Sigmoid colon (tissue), 7 donors: ENCODE measurements at places on chromosomes 16 and 17. TPM values are rescaled to one million over a fixed set of nuclear protein-coding genes. Genes with fewer than 3 reads are reported as not detected.

The CES3 gene
- polyA plus RNA-seq = 10.8 TPM

The HEATR9 gene
- not detected for polyA plus RNA-seq

The LLGL2 gene
- polyA plus RNA-seq = 197 TPM

The KRT31 gene
- polyA plus RNA-seq = not detected

The UMOD gene
- not detected for polyA plus RNA-seq

DNA sequence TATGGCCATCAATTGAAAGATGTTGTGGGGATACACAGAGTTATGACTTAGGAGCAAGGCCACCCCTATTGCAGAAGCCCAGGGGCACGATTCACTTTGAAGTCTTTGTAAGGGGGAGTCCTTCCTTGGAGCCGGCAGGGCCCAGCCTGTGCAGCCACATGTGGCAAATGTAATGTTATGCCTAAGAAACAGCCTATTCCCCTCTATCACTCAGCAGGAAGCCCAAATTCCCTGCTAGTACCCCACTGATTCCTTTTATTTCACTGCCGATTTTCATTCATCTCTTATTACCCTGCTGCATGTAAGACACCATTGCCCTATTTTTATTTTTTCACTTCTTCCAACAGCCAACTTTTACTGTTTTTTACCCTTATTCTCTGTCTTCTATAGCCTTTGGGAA lies 233.2 kb downstream of the PMP22 start:
- H3K27me3 ChIP-seq = no peaks in the 10 kb centered on the region
- H3K4me1 ChIP-seq = no peaks in the 10 kb centered on the region
- no peaks in the 10 kb centered on the region for H3K36me3 ChIP-seq
- no peak overlapping the region for H3K27ac ChIP-seq
- no peak for DNase-seq

DNA sequence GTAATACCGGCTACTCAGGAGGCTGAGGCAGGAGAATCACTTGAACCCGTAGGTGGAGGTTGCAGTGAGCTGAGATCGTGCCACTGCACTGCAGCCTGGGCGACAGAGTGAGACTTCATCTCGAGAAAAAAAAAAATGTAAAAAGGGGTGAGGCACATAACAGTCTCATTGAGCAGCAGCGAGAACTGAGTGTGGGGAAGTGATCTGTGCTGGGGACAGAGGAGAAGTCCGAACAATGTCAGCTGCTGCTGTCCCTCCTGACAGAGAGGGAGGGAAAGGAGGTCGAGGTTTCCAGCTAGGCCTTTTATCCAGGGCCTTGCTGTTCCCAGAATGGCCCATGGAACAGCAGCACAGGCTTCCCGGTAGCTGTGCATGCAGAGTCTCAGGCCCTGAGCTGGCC lies 14.0 kb downstream of the C16orf74 start:
- no peak overlapping the region for H3K4me3 ChIP-seq
- no peak overlapping the region for H3K27ac ChIP-seq

- peaks cover 9% of the 10 kb centered on the region for H3K4me1 ChIP-seq
- no peak overlapping the region for H3K27ac ChIP-seq
- no peaks in the 10 kb centered on the region for H3K27me3 ChIP-seq
- H3K36me3 ChIP-seq = no peaks in the 10 kb centered on the region
- no peak overlapping the region for H3K4me3 ChIP-seq
- DNase-seq = no peak
Measured at GRCh38 chr16:12159028-12159427, 182.5 kb downstream of the SNX29 start.

DNA sequence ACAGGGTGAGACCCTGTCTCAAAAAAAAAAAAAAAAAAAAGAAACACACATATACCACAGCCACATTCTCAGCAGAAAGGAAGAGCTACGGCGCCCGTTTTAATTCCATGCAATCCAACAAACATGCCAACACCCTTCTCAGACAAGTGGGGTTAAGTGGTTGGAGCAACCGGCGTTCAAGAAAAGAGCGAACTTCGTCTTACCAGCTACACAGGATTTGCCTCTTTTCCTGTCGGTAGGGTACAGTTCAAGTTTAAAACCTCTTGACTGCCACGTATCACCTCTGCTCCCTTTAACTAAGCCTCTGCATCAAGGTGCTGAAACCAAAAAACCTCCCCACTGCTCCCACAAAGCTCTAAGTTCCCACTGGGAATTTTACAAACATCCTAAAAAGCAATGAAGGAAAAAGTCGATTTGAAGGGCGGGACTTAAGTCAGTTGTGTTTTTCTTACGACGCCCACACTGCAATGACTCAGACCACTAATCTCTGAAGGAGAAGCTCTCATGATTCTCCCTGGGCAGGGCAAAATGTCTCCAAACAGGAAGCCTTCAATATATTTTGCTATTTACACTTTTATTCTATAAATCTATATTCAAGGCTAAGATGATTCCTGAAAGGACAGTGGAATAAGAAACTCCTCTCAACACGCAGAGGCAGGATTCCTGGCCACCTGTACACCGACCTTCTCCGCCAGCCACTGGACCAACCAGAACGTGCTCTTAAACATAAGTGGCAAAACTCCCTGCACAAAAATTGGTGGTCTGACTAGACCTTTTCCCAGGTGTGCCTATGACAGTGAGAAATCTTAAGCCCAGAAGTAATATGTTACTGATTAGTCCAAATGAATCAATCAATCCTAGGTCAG lies 18.8 kb downstream of the SRP68 start:
- no peaks in the 10 kb centered on the region for H3K27me3 ChIP-seq
- H3K27ac ChIP-seq = peak overlapping the region; percentile 10
- H3K4me1 ChIP-seq = peaks cover 34% of the 10 kb centered on the region
- H3K36me3 ChIP-seq = peaks cover 93% of the 10 kb centered on the region

GRCh38 chr16:76816475-76816874 lies 374.5 kb upstream of the MON1B start:
- no peaks in the 10 kb centered on the region for H3K4me1 ChIP-seq
- no peaks in the 10 kb centered on the region for H3K27me3 ChIP-seq
- H3K4me3 ChIP-seq = no peak overlapping the region
- no peaks in the 10 kb centered on the region for H3K36me3 ChIP-seq
- no peak for DNase-seq

GRCh38 chr16:76634847-76635697 lies 357.9 kb downstream of the CNTNAP4 start:
- no peaks in the 10 kb centered on the region for H3K36me3 ChIP-seq
- no peak overlapping the region for H3K4me3 ChIP-seq
- no peak overlapping the region for H3K27ac ChIP-seq
- H3K4me1 ChIP-seq = no peaks in the 10 kb centered on the region

DNA sequence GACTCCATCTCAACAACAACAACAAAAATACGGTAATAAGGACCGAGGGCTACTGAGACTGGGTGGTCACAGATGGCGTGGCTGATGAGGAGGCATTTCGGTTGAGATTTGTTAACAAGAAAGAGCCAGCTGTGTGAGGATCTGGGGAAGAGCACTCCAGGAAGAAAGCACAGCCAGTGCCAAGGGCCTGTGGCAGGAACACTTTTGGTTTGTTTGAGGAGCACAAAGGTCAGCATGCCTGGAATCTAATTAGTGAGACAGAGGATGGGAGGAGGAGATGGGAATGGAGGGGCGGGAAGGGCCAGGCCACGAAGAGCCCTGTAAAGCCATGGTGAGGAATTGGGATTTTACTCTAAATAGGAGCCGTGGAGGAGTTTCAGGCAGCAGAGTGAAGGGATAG lies 24.9 kb downstream of the HASPIN start:
- no peak overlapping the region for H3K27ac ChIP-seq
- DNase-seq = no peak
- no peaks in the 10 kb centered on the region for H3K36me3 ChIP-seq
- H3K27me3 ChIP-seq = peaks cover 3% of the 10 kb centered on the region

- no peaks in the 10 kb centered on the region for H3K27me3 ChIP-seq
- no peak for DNase-seq
- peak overlapping the region; percentile 50 for H3K4me3 ChIP-seq
- H3K4me1 ChIP-seq = no peaks in the 10 kb centered on the region
- no peaks in the 10 kb centered on the region for H3K36me3 ChIP-seq
Measured at GRCh38 chr16:70438585-70438968, 323 bp downstream of the ST3GAL2 start.

- no peaks in the 10 kb centered on the region for H3K27me3 ChIP-seq
- no peak overlapping the region for H3K4me3 ChIP-seq
- no peak overlapping the region for H3K27ac ChIP-seq
- peaks cover under 1% of the 10 kb centered on the region for H3K36me3 ChIP-seq
- peaks cover 11% of the 10 kb centered on the region for H3K4me1 ChIP-seq
Measured at GRCh38 chr17:66786107-66786506, 48.8 kb upstream of the CACNG5 start.

- no peaks in the 10 kb centered on the region for H3K27me3 ChIP-seq
- DNase-seq = no peak
- no peak overlapping the region for H3K27ac ChIP-seq
- no peak overlapping the region for H3K4me3 ChIP-seq
Measured at GRCh38 chr17:30302241-30302640, 10.5 kb upstream of the BLMH start.

DNA sequence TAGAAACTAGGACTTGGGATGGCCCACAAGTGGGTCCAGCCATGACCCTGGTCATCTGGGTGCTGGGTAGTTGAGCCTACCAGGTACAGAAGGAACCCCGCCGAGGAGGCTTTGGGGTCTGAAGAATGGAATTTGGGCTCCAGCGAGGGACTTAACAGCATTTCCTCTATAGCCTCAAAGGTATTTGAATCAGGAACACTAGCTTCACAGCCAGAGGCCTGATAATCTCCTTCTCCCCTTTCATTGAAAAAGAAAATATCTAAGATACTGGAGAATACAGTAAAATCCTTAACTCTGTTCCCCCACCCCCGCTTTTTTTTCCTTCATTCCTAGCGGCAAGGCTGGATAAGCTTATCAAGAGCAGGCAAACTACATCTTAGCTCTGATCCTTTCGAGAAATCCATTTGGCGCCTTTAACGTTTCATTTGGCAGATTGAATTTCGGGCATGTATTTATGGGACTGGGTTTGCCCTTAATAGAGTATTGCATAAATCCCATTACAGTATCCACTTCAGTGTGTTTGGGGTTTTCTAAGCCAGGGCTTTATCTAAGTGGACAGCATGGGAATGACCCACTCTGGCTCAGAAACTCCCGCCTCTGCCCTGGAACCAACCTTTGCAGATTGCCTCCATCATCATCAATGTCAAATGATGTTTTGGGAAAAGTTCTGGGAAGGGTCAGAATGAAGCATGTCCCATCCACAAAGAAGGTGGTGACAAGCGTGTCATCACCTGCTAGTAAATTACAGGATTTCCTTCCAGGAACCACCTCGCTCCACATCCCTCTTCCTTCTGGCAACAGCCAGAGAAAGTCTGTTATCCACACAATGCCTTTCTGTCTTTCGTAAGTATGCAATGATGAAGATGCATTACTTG lies 36.9 kb downstream of the XYLT1 start:
- H3K27ac ChIP-seq = no peak overlapping the region
- H3K27me3 ChIP-seq = no peaks in the 10 kb centered on the region
- peaks cover 3% of the 10 kb centered on the region for H3K36me3 ChIP-seq
- peaks cover 34% of the 10 kb centered on the region for H3K4me1 ChIP-seq
- no peak overlapping the region for H3K4me3 ChIP-seq
